ENCODE measurements at places on chromosomes 7 and 10.
A peak's percentile ranks its signal among the peaks of the same experiment; 100 is the strongest.

- DNase-seq = no peak
Observed at GRCh38 chr10:12448340-12448728, 99.0 kb downstream of the CAMK1D start.

DNA sequence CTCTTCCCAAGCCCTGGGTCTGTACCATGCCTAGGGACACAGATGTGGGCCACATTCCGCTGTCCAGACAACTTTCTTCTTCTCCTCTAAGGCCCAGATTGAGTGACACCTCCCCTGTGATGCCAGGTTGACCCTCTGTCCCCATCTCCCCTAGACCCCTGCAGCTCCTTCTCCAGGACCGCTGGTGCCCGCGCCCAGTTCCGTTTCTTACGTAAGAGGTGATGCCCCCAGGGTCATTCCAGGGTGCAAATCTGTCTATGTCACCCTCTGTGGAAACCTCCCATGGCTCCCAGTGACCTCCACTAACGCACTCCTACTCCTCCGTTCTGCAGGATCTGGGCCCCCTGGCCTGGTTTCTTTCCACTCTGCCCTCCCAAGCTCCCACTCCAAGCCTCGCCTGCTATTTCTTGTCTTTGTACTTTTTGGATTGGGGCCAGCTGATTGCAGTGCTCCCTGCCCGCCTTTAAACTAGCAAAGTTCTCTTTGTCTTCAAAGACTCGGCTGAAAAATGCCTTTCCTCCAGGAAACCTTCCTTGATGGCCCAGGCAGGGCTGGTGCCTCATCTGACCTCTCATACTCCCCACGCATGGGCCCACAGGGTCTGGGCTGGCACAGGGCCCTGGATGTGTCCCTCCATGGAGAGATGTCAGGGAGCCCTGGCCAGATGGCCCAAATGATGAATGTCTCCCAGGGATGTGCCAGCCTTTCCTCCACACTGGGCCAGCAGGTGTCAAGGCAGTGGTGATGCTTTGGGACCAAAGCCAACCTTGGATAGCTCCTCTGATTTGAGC lies 21.3 kb upstream of the ELN start:
- peak; percentile 40 for DNase-seq

DNA sequence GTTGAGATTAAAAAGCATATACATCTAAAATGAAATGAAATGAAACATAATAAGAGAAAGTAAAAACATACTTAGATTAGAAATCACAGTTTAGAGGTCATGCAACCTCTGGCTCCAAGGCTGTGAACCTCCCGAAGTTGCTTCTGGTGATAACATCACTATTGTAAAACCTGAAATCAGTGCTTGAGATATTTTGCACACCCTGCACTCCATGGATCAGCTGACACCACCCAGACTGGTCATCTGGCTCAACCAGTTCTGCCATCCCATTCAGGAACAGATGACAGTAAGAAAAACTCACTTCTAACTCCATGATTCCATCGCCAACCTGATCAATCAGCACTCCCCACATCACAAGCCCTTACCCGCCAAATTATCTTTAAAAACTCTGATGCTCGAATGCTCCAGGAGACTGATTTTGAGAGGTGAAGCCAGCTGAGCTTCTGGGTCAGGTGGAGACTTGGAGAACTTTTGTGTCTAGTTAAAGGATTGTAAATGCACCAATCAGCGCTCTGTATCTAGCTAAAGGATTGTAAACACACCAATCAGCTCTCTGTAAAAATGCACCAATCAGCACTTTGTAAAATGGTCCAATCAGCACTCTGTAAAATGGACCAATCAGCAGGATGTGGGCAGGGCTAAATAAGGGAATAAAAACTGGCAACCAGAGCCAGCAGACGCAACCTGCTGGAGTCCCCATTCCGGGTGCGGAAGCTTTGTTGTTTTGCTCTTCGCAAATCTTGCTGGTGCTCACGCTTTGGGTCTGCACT lies 162.6 kb upstream of the MAGI2 start:
- DNase-seq = no peak

DNA sequence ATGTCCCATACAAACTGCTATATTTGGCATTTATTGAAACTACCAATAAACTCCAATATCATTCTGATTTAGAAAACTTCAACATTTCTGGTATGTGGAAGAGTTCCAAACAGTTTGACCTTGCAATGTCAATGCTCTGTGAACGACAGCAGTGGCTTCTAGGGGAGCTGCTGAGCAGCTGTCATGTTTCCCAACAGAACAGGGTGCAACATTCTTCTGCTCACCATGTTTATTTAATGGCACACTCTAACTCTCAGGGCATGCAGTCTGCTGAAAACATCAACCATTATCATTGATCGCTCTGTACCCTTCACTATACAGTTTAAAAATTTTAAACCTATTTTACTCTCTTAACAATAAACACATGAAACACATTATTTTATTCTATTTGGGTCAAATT lies 25.9 kb downstream of the LMOD2 start:
- no peak for DNase-seq

- no peak for DNase-seq
Observed at GRCh38 chr7:157686285-157686894, 349.6 kb downstream of the DNAJB6 start.

DNA sequence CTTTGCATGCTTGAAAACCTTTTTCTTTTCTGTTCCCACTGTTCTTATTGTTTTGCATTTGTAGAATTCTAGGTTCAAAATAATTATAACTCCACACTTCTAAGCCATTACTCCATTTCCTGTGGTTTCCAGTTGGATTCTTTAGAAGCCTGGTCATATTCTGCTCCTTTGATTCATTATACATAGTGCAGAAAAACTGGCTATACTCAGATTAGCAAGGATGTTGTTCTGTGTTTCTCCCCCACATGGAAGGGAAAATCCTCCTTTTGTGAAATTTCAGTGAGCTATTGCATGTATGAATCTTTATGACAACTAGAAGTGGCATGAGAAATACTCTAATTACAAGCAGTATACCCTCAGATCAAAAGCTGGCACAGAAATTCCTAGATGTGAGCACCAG lies 79.5 kb downstream of the SLC13A1 start:
- peak; percentile 73 for DNase-seq

- DNase-seq = peak; percentile 68
Observed at GRCh38 chr7:134562136-134562535, 13.2 kb downstream of the AKR1B15 start.

- DNase-seq = no peak
Observed at GRCh38 chr7:45682836-45683555, 108.8 kb downstream of the ADCY1 start.

DNA sequence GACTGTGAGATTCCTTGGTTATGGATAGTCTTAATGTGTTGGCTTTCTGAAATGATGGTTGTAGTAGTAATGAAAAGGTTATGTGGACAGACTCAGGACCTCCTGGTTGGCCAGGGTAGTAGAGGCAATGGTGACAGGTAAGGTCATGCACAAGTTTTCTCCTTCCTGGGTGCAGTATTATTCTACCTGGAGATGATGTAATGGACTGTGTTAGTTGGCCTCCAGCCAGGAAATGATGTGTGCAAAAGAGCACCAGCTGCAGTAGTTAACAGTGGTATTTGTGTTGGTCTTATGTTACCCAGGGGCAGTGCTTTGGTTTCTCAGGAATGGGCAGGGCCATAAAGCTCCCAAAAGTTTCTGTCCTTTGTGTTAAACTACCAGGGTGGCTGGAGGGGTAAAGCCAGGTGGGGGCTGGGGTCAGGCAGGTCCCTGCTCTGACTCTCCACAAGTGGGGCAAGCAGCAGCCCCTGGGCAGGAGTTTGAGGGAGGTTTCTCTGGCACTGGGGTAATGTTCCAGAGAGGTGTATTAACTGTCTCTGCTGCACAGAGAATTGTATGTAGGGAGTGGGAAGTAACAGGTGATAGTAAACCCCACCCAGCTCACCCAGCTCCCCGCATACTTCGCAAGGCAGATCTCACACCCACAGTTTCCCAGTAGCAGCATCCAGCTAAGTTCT lies 36.3 kb downstream of the GPR22 start:
- DNase-seq = peak; percentile 33

- DNase-seq = no peak
Observed at GRCh38 chr10:125554016-125554703, 128.8 kb downstream of the TEX36 start.

GRCh38 chr7:110568388-110568787 lies 522.5 kb upstream of the LRRN3 start:
- DNase-seq = no peak

DNA sequence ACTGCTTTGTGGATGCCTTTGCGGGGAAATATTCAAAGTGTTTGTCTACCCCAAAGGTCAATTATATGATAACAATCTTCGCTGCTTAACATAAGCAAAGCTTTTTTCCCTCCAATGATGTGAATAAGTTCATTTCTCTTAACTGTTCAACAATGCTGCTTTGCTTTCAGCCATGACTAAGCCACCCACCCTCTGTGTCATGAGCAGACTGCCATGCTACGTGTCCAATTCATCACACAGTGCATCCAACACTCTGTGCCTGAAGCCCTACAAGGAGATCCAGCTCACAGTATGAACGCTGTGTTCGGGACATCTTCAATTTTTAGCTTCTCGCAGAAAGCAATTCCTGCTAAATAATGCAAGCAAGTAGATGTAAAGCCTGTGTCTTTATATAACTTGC lies 5.7 kb upstream of the TAS2R40 start:
- DNase-seq = peak; percentile 78

DNA sequence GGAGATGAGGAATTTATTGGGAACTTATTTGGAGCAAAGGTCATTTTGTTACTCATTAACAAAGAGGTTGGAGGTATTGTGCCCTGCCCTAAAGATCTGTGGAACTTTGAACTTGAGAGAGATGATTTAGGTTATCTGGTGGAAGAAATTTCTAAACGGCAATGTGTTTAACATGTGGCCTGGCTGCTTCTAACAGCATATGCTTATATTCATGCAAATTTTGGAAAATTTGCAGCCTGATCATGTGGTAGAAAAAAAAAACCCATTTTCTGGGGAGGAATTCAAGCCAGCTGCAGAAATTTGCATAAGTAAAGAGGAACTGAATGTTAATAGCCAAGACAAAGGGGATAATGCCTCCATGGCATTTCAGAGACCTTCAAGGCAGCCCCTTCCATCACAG lies 10.7 kb upstream of the PANK1 start:
- no peak for DNase-seq

DNA sequence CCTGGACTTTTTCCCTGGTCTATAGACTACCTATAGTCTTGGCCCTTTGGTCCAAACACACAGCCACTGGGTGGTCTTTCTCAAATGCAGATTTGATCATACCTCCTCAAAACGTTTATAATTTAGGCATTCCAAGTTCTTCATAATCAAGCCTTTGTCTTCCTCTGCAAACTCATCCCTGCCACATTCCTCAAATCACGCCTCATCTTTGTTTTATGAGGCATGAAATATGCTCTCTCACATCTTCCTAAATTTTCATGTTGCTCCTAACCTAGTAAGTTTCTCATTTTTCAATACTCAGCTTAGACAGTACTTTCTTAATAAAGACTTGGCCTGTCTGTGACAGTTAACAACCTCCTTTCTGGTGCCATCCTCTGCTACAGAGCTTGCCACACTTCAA lies 10.9 kb upstream of the HERC4 start:
- DNase-seq = no peak

DNA sequence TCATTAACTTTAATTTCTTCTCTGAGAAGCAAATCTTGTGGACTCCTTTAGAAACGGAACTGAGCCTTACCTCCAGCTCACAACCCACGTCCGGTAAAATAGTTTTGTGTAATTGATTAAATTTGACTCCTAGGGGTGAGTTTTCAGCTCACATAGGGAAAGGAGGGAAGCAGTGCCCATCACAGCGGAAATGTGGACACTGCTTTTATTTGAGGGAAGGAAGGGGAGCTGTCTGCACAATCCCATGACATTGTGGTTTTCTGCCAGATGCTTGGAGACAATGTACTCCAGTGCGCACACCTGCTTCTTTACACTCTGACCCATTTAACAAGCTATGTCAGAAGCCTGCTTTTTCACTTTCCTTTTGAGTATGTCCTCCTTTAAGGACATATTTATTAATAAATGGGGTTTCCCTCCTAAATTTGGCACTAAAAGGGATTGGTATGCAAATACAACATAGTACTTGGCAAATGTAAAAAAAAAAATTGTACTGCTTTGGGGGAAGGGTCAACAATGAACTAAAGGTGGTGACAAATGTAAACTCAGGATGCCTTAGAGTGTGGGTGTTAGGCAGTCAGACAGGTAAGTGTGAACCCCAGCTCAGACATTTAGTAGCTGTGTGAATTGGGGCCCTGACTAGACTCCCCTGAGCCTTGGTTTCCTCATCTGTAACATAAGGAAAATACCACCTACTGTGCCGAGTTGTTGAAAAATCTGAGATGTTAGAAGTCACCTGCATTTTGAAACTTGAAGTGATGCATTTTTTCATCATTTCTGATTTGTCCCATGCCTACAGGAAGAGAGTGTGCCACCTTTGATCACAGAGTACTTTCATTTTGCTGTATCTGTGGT lies 90.2 kb upstream of the KLF6 start:
- no peak for DNase-seq

GRCh38 chr7:69795932-69796331 lies 197.7 kb downstream of the AUTS2 start:
- no peak for DNase-seq

DNA sequence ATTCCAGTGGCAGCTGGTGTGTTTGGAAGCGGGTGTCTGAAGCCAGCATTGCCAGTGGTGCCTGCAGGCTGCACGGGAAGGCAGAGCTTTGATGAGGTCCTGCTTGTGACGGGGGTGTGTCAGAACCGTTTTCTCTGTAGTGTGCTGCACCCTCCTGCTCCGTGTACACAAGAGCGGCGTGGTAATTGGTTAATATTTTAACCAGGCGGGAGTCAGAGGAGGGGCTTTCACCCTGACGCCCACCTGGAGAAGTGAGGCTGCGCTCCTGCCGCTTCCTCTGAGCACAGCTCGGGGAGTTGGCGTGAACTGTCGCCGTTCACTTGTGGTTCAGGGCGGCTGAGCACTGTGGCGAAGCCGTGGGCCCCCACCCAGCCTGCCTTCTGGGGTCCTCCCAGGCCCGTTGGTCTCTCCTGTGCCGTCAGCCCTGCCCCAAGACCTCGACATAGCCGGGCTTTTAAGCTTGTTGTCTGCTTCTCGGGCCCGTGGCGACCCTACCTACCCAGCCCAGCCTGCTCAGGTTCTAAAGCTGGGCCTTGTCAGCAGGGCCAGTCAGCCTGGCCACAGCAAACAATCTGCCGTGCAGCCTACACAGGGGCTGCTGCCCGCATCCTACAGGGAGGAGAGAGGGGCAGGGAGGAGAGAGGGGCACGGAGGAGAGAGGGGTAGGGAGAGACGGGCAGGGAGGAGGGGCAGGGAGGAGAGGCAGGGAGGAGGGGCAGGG lies 11.6 kb downstream of the NKX6-2 start:
- no peak for DNase-seq

DNA sequence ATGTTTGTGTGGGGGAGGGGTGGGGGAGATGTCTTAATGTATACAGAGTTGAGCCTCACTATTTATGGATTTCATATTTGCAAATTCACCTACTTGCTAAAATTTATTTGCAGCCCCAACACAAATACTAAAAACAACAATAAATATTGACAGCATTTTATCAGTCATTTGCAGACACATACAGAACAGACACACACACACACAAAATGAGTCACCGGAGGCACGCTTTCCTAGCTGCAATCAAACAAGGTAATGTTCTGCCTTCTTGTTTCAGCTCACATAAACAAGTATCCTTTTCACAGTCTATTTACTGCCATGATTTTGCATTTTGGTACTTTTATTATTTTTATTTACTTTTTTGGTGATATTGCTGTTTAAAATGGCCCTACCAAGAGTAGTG lies 88.5 kb downstream of the IPMK start:
- peak; percentile 57 for DNase-seq

- DNase-seq = no peak
Observed at GRCh38 chr10:74096777-74097176, 53.9 kb downstream of the AP3M1 start.
